CD4-positive, alpha-beta T cell (primary cell): ENCODE measurements at places on chromosomes 11 and 22.
A peak's percentile ranks its signal among the peaks of the same experiment; 100 is the strongest.

- DNase-seq, result no peak
Measured at GRCh38 chr11:63589000-63589399, 25.2 kb downstream of the PLAAT3 start.

DNA sequence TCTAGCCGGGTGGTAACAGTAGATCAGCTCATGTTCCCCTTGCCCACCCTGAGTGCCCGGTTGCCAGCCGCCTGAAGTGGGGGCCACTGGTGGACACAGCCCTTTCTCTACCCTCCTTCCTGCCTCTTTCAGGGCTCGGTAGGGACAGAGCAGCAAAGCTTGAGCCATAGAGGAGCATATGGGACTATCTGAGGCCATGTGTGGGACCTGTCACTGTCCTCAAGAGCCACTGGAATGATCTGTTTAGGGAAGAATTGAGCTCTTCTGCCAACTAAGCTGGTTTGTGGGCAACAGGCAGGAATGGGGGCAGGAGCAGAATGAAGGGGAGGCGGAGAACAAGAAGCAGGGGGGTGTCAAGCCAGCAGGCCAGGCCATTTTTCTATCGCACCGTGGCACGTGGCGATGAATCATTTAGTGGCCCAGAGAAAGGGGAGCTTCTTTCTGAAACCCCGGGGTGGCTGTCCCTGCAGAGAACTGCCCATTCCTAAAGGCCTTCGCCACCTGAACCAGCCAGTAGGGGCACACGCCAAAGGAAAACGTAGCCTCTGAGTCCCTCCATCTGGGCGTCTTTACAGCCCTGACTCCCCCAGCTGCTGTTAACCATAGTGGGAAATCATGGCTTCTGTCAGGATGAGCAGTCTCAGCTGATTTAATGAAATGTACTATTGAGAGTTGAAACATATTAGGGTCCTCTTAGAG is 8.8 kb downstream of the ASPHD2 start:
- DNase-seq, result no peak

DNA sequence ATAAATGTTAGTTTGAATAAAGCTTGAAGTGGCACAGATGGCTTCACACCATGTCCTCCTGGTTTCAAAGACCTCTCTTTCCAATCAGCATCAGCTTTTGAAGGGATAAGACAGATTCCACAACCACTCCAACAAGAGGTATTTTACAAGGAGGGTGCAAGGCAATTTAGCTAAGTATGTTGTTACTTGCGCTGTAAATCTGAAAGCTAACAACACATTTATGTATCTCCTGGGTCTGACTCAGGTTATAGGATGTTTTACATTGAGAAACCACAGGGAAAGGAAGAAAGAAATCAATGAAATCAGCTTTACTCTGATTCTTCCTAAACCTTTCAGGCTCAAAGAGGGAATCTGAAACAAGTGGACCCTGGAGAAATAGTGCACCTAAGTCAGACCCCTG is 12.1 kb downstream of the CWC15 start:
- no peak for DNase-seq

GRCh38 chr11:27255447-27255828 is 107.6 kb downstream of the CCDC34 start:
- no peak for DNase-seq

DNA sequence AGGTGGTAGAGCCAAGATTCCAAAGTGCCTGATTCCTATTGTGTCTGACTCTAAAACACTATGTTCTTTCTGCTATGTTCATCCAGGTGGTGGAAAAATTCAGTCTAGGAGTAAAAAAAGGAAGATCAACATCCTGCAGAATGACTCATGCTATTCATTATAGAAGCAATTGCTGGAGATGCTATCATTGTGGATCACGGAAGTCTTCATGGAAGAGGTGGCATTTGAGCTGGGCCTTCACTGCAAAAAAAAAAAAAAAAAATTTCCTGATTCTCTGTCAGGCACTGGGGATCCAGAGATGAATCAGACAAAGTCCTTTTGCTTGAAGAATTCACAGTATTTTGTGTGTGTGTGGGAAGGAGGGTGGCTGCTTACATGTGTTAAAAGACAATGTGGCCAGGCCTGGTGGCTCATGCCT is 1.4 kb upstream of the UVRAG start:
- DNase-seq, result no peak

GRCh38 chr11:117478926-117479325 is 151.3 kb downstream of the CEP164 start:
- no peak for DNase-seq

DNA sequence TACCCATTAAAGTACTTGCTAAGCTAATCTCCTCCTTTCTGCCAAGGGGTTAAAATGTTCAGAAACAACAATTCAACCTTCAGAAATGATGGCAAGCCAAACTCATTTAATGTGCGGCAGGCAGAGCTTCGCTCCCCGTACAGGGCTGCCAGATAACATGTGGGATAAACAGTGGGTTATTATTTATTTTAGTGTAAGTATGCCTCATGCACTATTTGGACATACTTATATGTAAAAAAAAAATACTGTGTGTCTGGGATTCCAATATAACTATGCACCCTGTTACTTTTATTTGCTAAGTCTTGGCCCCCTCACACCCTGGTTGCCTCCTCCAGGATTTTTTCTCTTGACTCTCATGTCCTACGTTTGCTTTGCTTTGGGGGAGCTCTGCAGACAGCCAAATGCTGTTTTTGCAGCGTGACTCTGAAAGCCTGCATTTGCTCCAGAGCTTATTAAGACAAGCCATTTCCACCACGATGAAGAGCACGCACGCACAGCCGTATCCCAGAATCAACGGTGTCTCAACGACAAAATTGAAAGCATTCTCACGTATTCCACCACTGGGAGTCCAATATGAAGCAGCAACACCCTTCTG is 86.5 kb upstream of the SHANK2 start:
- DNase-seq, result no peak

DNA sequence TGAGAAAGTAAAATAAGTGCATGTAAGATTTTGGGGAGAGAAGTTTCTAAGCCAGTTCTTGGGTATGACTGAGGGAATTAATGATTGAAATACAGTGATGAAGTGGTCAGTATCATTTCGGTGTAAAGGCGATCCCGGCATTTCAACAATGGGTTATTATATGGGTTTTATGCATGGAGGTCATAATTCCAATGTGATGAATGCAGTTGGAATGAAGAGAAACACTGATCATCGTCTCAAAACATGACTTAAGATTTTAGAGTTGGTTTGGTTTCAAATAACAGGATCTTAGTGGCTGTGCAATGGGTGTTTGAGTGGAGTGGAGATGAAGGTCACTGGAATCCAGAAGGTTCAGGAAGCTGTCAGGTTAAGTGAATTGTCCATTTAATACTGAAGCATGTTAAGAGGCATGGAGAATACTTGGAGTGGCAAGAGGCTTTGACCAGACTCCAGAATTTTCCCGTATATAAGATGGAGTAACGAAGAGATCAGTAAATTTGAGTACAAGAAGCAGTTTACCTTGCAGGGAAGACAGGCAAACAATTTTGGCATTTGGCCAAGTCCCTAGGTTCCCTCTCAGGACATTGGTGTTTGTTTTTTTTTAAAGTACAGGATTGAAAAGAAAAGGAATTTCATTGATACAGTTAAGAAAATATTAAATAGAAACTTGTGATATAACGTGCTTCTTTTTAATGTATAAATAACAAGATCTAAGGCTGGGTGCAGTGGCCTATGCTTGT is 96.4 kb upstream of the BIRC3 start:
- no peak for DNase-seq

DNA sequence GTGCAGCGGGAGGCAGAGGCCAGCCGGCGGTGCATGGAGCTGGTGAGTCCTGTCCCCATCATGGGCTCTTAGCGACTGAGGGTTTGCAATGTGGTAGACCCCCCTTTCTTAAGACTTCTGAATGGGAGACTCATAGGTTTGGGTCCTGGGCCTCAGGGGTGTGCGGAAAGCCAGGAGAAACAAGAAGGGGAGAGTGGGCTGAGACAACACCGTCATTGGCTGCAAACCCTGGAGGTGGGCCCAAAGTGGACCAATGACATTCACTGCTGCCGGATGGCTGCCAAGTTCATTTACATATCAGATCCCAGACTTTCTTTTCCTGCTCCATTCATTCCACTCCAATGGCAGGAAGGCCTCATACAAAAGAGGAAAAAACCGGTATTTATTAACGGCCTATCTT is 213.3 kb downstream of the MYO18B start:
- no peak for DNase-seq

DNA sequence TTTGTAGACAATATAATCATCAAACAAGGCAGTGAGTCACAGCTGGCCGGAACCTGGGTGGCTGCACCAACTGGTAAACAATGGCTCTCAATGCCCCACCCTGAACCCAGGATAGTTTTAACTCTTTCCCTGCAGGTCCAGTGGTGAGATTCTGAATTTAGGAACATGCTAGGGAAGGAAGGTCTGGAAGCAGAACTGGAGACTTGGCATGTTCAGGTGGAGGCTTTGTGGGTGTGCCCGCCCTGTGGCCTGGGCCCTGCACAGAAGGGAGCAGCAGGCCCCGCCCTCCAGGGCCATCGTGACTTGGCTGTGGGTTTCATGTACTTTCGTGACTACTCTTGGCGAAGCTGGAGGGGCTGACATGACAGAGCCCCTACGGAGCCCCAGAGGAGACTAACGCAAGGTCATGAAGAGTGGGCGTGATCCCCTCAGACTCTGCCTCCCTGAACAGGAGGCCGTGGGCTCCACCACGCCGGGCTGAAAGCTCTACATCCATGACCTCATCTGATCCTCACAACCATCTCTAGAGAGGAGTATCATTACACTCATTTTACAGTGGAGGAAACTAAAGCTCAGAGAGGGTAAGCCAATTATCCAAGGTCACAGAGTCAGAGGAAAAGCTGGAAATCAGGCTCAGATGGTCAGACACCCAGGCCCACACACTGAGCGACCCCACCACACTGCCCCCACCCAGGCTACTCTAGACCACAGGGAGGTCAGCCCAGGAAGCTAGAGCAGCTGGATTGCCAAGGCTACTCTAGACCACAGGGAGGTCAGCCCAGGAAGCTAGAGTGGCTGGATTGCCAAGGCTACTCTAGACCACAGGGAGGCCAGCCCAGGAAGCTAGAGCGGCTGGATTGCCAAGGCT is 27.3 kb downstream of the MAFF start:
- no peak for DNase-seq

DNA sequence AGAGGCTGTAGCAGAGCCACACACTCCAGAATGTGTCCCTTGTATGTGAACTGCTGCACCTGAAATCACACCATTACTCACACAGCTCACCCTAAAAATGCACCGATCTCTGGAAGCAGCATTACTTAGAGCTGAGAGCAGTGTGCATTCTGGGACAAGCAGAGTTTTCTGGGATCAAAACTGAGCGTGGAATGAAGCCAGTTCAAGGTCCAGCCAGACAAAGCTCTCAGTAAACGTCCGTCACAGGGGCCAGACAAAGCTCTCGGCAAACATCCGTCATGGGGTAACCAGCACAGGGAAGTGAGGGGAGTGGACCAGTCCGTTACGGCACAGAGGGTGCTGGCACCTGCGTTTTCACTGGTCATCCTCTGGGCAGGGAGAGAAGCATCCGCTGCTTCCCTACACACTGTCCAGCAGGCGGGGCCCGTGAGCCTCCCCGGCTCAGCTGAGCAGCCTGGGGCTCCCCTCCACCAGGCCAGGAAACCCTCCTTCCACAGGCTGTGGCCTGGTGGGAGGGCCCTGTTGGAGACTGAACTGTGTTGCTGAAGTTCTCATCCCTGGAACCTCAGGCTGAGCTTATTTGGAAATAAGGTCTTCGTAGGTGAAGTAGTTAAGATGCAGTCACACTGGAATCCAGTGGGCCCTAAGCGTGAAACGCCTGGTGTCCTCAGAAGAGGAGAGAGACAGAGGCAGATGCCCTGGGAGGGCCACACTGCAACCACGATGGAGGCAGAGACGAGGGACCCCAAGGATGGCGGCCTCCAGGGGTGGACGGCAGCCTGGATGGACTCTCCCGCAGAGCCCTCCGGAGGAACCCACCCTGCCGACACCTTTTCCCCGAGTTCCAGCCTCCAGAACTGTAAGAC is 883.9 kb downstream of the BRD1 start:
- no peak for DNase-seq

GRCh38 chr11:43554148-43554473 is 126.4 kb upstream of the HSD17B12 start:
- no peak for DNase-seq

DNA sequence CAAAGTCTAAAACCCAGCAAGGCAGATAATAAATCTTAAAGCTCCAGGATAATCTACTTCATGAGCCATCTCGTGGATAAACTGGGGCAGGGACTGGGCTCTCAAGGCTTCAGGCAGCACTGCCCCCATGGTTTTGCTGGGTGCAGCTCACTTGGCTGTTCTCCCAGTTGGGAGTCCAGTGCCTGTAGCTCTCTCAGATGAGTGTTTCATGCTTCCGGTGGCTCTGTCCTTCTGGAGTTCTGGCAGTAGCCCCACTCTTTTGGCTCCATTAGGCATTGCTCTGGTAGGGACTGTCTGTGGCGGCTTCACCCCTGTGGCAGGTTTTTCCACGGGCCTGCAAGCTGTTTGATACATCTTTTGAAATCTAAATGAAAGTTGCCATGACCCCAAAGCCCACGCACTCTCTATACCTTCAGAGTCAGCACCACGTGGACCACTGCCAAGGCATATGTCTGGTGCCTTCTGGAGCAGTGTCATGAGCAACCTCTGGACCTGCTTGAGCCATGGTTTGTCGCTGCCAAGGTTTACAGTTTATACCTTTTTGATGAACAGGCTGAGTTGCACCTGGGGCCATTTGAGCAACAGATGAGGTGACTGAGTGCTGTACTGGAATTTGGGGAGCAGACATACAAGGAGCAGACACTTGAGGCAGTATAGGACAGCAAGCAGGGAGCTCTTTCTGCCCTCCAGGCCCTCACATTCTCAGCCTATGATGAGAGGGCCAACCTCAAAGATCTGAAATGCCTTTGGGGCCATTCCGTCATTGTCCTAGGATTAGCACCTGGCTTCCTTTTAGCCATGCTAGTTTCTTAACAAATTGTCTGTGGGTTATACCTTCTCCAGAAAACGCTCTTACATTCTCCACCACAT is 48.6 kb downstream of the MTNR1B start:
- DNase-seq, result no peak

GRCh38 chr22:30327864-30328345 is 1.2 kb upstream of the TBC1D10A start:
- DNase-seq, result no peak

- no peak for DNase-seq
Measured at GRCh38 chr11:111418436-111418787, 39.3 kb upstream of the POU2AF1 start.

- DNase-seq, result no peak
Measured at GRCh38 chr22:38841211-38841610, 2.6 kb downstream of the NPTXR start.

- DNase-seq, result peak; percentile 92
Measured at GRCh38 chr11:65421794-65422632, 585 bp upstream of the NEAT1 start.

- no peak for DNase-seq
Measured at GRCh38 chr11:67486481-67487195, 3.8 kb downstream of the AIP start.

- no peak for DNase-seq
Measured at GRCh38 chr11:84687433-84687832, 939.7 kb downstream of the DLG2 start.
